HS-27A (cell line): ENCODE measurements at places on chromosomes 3 and 15.

GRCh38 chr3:53495520-53496391 lies 1.3 kb downstream of the CACNA1D start:
- DNase-seq, result no peak

DNA sequence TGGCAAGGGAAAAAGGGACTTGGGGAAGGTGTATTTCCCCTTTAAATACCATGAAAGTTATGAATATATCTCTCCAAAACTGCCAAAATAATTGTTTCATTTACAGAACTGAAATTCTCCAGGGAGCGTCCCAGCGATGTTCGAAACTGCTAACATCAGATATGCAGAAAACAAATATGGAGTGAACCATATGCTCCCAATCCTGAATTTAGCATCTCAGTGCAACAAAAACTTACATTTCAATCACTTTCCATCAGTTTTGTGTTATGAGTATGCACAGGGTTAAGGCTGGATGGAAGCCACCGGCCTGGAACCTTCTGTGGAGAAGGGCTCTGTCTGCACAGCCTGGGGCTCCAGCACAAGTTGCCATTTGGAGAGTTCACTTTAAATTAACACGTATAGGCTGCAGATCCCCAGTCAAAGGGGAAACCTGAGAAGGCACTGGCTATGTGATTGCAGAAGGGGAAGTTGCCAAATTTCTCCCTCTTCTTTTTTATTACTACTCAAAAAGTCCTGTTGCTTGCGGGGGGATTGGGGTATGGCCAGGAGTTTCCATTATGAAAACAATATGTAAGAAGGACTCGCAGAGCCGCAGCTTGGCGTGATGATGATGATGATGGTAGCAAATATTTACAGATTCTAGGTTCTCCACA lies 56.9 kb upstream of the FOXP1 start:
- no peak for DNase-seq

GRCh38 chr3:147941969-147942368 lies 532.8 kb downstream of the ZIC1 start:
- no peak for DNase-seq

DNA sequence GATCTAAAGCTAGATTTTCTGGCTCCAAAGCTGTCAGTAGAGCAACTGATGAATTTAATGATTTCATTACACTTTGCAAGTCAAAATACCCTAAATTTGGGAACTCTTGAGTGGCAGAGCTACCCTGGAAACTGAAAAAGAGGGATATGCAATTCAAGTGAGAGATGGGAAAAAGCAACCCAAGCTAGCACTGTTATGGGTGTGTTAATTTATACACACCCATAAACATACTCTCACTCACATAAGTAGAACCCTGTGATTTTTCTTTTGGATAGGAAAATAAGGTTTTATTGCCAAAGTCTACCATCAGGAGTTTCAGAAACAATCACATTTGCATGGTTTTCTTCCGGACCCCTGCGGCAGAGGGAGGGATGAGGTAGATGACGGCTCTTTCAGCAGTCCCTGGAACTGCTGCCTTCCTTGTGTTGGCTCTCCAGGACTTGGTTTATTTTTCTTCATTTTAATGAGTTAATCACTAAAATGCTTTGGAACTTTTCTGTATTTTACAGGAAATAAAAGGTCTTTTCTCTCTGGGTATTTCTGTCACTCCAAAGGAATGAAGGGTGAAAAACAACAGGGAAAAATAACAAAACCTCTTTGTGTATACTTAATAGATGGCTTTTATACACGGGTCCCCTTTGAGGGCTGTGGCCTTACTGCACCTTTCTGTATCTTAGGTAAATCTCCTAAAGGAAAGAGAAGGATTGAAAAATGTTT lies 63.8 kb downstream of the TTC23 start:
- no peak for DNase-seq

DNA sequence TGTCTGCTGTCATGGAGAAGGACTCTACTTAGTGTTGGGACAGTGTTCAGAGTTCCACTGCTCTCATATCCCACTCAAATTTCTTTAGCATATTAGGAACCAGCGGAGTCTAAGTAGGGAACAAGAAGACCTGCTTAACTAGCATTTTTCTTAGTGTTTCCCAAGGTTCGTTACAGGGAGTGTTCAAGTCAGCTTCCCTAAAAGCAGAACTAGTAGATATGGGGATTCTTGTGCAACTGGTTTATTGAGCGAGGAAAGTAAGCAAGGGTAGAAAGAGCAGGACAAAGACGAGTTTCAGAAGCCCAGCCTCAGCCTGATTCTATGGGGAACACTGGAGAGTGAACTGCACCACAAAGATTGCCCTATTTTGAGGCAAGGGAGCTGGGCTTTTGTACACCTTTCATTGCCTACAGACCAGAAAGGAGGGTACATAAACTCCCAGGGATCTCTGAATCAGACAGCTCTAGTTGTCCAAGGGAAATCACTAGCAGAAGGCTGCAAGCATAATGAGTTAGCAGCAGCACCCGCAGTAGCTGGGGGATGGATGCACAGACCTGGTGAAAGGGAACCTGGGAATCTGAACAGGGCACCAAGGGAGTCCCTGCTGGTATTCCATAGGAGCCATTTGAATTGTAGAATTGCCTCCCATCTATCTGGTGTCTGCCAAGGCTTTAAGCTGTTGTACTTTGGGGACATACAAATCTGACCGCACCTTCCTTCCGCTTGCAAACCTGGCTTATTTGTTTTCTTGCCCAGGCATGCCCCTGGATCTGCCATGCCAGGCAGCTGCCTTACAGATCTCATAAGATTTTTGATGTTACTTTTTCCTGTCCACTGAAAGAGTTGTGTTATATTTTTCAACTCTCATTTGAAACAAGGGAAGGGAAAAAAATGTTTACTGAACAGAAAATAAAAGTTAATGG lies 15.1 kb downstream of the CMTM7 start:
- no peak for DNase-seq

DNA sequence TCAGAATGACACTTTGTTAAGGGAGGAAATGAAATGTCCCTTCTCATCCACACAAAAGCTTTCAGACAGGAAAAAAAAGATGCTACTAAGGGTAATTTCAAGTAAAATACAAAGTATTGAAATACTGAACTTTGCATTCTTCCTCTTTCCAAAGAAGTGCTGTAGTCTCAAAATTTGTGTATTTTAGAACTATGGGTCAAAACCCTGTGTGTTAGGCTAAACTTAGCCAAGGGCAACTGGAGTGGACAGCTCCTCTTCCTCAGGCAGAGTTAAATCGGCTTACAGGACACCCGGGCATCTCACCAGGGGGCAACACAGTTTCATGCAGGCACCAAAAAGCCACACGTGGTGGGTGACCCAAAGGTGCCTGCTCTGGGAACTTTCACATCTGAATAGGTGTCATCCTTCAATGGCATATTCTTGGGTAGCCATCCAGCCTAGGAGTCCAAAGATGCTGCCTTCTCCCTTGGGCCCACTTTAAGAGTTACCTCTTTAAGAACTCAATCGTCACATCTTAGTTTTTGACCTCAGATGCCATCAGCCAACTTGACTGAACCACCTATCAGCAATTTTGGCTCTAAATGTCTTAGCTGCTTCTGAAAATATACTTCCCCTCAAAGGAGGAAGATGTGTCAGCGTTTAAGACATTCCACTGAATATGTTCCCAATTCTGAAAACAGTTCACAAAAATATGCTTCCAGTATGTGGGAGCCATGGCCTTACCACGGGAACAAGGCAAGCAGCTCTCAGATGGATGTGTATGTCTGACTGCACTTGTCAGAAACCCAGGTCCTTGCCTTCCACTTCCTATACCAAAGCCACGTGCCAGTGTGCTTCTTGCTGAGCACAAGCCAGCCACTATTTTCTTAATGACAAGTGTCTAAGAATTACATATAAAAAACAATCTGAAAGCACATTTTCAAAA lies 32.2 kb upstream of the MUC13 start:
- DNase-seq, result no peak
